Uterus (tissue), 4 donors: ENCODE measurements at places on chromosomes 7 and 10. TPM values are rescaled to one million over a fixed set of nuclear protein-coding genes. Genes with fewer than 3 reads are reported as not detected.
A peak's percentile ranks its signal among the peaks of the same experiment; 100 is the strongest.

ASNS gene
- total RNA-seq = not detected

IRF5 gene
- total RNA-seq = 5.6 TPM

HNRNPH3 gene
- total RNA-seq = 75.6 TPM

CDH23 gene
- 8.5 TPM for total RNA-seq

ZNF25 gene
- 31.3 TPM for total RNA-seq

SORCS3 gene
- not detected for total RNA-seq

PRRT4 gene
- total RNA-seq = 1.7 TPM

- DNase-seq = no peak
These were observed 165.6 kb upstream of the FAM3C start for GRCh38 chr7:121561717-121562116.

DNA sequence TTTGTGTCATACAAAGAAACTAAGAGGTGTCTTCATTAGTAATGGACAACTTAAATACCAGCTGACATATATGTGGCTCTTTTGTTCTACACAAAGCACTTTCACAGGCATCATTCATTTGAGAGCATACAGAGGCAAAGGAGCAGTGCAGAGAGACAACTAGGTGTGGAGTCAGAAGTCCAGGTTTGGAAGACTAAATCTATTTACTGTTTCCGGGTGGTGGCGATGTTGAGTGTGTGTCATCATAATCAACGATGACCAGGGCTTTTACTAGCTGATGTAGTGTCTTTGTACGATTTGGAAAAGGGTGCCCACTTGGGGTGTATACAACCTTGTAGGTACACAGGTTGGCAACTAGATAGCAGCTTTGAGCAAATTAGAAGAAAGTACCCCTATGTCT is 195.5 kb upstream of the CCDC6 start:
- DNase-seq = no peak

DNA sequence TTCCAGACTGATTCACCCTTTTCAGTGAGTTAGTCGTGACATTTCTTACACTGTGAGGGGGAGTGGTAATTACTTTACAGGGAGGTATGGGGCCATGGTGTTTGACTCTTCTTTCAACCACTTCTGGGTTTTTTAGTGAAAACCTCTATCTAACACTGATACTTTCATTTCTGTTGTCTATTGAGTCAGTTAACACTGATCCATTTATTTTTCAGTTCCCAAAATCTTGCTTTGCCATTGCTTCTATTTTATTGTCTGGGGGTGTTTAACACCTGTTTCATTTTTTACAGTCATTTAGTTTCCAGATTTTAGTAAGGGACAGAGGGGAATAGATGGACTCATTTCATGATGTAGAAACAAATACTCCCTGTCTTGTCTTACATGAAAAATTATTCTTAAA is 61.5 kb downstream of the HELLS start:
- DNase-seq = no peak

DNA sequence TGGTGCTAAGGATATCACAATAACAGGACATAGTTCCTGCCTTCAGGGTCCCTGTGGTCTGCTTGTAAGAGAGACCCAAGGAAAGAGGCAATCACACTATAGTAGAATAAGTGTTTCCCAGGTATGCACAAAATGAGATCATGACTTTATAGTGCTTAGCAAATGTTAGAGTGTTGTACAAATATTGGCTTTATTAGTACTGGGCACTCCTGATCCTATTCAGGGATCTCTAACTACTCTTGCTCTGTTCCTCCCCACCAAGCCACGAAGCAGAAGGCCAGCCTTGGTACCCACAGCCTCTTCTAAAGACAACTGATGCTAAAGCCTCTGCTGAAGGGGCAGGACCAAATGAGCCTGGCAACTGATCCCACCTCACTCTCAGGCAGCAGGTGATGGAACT is 75.1 kb downstream of the HERPUD2 start:
- DNase-seq = no peak

GRCh38 chr10:5546891-5547680 is 22.3 kb downstream of the CALML3 start:
- no peak for DNase-seq

GRCh38 chr7:71349682-71350481 is 217.9 kb downstream of the GALNT17 start:
- DNase-seq = no peak

DNA sequence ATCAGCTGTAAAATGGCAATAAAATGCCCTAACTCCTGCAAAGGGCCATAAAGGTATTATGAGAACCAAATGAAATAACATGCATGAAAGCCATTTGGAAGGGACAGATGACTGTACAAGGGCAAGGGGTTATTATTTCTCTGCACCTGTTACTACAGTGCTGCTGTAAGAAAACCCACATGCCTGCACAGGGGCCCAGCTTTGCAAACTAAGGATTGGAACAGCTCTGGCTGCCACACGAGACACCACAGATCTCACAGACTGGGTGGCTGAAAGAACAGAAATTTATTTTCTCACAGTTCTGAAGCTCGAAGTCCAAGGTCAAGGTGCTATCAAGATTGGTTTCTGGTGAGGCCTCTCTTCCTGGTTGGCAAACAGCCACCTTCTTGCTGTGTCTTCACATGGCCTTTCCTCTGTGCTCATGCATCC is 409.0 kb upstream of the NRP1 start:
- no peak for DNase-seq

- no peak for DNase-seq
These were observed 189.0 kb downstream of the COBL start for GRCh38 chr7:51127618-51127904.

- DNase-seq = no peak
These were observed 8.7 kb downstream of the SPRN start for GRCh38 chr10:133415752-133416151.

DNA sequence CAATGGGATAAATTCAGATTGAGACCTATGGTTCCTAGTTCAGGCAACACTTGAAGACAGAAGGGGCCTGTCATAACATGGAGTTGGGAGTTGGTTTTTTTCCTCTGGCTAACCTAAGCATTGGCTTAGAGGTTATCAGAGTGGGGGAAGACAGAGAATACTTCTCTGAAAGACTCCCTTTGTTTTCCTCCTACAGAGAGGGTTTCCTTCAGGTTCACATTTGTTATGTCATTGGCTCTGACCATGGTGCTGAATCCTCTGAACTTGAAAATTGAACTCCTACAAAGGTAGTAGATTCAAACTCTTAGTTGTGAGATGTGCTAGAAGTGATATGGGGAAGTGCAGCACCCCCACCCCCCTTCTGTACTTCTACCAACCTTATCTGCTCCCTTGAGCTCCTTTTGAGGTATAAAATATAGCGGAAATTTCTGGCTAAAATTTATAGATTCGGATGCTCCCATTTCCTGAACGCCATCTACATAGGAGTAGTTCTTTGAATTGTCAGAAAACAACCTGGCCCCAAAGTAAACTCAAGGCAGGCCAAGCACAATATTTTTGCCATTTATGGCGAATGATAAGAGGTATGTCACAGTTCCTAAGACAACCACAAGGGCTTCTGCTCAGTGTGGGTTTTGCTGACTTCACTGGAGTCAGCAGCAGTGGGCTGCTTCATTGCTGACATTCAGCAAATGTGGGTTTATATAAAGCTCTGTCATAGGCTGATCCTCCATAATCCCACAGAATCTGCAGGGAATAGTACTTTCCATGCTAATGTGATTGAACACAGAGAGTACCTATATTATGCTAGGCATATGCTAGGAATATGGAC is 131.6 kb upstream of the KLF14 start:
- no peak for DNase-seq

GRCh38 chr7:32070406-32071360 is at the start of gene PDE1C:
PDE1C (minus strand) TSS chr7:32070407.
- DNase-seq = peak; percentile 22

DNA sequence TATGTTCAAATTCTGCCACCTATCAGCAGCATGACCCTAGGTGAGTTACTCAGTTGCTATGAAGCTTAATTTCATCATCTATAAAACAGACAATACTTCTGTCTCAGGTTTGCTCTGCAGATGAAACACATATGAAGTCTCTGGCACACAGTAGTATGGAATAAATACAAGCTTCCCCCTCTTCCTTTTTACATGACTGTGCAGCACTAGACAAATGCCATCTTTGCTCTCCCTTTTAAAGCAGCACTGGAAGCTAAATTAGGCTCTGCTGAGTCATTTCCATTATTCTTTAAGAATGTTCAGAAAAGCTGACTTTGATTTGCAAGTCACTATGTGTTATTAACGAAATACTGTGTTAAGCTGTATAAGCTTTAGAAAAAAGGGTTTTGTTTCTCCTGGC is 40.7 kb upstream of the ANAPC16 start:
- DNase-seq = no peak

DNA sequence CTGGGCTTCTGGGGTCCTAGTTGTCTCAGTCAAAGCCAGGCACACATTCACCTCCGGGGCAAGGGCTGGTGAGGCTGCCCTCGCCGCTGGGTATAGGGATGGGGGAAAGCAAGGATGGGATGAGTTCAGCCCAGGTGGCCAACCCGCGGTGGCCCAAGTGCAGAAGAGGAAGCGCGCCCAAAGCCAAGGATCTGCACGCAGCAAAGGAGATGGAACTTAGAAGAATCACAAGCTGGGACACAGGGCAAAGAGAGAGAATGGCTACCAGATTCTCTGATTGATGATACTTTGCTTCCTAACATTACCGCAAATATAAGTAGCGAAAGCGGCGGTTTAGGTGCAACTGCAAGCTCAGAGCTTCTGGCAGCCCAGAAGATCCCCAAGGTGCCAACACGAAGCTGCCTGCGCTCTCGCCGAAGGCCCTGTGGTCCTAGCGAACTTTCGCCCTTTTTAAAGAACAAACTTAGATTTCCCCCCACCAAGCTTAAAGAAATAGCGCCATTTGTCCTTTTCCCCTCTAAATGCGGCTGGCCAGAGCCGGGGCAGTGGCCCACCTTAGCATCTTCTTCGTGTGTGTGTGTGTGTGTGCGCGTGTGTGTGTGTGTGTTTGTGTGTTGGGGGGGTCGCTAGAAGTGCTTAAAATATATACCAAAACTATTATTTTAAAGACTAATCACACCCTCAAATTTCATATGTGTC is 927 bp upstream of the MKX start:
- no peak for DNase-seq

DNA sequence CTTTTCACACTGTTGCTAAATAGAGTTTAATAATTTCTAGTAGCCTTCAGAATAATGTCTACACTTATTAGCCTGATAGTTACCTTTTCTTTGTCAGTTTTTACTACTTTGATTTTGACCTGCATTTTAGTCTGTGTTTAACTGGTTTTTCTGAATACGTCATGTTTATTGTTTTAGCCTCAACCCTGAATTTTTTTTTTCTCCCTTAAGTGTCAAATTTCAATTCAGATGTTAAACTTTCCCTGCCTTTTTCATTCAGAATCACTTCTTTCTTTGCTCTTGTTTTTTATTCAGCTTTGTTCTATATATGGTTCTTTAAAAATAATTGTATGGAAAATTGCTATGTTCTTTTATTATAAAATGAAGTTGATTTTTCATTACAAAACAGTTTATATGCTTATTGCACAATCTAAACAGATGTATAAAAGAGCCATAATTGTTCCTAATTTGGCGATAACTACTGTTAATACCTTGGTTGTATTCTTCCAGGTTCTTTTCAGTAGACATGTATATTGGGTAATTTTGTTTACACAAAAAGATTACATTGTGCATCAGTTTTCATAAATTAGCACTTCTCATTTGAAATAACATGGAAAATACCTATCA is 159.7 kb downstream of the ADK start:
- no peak for DNase-seq

- no peak for DNase-seq
These were observed 7.2 kb downstream of the WDR37 start for GRCh38 chr10:1063232-1063865.

GRCh38 chr10:29529146-29529545 is 105.6 kb downstream of the SVIL start:
- no peak for DNase-seq

DNA sequence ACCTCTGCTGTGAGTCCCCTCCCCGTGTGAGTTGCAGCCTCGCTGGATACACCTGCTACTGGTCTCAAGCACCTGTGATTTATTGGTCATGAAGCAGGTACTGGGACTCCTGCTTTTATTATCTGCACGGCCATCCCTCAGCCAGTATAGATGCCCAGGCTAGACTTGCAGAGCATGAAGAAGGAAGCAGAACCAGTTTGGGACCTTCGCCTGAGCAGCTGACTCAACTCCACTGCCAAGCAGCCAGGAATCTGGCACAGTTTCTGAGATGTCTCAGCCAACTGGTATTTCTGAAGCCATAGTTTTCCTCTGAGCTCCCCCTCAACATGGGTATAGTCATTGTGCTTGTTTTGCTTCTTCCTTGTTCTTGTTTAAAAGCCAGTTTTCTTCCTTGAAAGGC is 28.0 kb upstream of the SLC39A12 start:
- DNase-seq = peak; percentile 41

- no peak for DNase-seq
These were observed 143.1 kb downstream of the GNAI1 start for GRCh38 chr7:80277434-80278427.
